Cerebellar nuclear complex (tissue), 1 donor: ENCODE measurements at places on chromosomes 4 and X.
A peak's percentile ranks its signal among the peaks of the same experiment; 100 is the strongest.

DNA sequence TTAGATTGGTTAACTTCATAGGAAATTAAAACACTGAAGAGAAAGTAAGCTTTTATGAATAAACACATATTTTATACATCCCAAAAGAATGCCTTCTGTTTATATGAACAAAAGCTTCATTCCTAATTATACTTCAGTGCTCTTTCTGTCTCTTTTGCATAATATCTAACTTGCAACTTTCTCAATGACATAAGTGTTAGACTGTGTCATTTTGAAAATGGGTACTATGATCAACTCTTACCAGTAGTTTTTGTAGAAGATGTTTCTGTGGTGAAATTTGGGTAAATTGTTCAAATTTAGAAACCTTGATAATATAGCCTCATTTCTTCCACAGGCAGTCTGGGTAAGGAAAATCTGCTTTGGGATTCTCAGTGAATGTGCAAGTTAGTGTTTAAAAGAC lies 991.4 kb downstream of the CCSER1 start:
- no peak for DNase-seq

DNA sequence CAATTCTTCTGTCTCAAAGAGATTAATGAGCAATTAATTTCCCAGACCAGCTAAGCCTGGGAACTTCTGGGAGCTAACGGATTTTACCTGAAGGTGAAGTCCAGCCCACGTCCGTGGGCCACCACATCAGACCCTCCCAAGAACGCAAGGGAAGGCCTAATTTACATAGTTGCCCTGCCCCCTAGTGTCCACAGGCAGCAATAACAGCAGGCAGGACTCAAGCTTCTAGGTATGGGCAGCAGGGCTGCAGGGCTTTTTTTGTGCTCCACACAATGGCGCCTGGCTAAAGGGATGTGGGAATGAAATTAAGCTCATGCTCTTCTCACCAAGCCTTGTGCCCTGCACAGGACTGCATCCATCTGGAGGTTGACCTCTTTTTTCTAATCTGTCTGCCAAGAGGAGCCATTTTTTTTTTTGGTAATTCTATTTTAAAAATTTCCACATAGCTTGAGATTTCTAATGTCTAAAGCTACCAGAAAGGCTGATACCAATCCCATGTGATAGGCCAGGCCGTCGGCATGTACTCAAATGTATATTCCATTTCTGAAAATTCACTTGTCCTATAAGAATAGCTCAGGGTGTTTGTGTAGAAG lies 111.9 kb upstream of the TMEM164 start:
- DNase-seq: no peak

DNA sequence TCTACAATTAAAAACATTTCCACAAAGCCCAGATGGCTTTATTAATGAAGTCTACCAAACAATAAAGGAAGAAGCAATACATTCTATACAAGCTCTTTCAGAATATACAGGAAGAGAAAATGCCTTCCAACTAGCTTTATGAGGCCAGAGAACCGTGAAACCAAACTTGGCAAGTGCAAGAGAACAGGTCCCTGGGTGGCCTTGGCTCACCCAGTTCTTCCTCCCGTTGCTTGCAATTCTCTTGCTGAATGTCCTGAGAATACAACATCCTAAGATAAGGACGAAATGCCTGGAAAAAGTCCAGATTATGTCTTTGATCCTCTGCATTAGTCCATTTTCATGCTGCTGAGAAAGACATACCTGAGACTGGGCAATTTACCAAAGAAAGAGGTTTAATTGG lies 204.9 kb downstream of the MAD2L1 start:
- peak; percentile 8 for DNase-seq

- DNase-seq: no peak
These were observed 109.3 kb upstream of the USP9X start for GRCh38 chrX:40975951-40976350.

DNA sequence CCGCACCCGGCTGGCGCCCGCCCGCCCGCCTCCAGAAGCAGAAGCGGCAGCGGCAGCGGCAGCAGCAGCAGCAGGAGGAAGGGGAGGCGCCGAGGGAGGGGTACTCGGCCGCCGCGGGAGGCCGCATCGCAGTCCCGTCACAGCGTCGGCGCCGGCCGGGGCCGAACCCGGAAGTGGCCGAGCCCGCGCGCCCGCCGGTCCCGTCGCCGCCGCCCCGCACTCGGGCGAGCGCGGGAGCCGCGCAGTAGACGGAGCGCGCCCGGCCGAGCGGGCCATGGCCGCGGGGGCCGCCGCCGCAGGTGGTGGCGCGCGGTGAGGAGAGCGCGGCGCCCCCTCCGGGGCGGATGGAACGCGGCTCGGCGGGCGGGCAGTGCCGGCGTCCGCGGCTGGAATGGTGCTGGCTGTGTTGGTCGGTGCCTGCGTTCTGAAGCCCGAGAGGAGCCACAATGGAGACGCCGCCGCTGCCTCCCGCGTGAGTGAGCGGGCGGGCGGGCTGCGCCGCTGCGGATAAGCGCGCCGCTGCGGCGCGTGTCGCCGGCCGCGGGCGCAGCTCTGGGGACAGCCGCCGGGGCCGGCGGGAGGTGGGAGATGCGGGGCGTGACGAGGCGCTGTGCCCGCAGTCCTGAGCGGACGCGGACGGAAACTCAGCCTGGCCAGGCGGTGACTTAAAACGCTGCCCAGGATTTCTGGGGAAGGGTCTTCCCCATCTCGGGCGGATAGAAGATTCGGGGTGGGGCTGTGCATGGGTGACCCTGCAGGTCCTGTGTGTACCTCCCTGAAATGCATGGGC lies at the start of gene KLHL2:
KLHL2 (plus strand) TSS at position 131 of the 790 bp plus-strand sequence; CDS start at position 447, 316 bp downstream.
- no peak for DNase-seq

DNA sequence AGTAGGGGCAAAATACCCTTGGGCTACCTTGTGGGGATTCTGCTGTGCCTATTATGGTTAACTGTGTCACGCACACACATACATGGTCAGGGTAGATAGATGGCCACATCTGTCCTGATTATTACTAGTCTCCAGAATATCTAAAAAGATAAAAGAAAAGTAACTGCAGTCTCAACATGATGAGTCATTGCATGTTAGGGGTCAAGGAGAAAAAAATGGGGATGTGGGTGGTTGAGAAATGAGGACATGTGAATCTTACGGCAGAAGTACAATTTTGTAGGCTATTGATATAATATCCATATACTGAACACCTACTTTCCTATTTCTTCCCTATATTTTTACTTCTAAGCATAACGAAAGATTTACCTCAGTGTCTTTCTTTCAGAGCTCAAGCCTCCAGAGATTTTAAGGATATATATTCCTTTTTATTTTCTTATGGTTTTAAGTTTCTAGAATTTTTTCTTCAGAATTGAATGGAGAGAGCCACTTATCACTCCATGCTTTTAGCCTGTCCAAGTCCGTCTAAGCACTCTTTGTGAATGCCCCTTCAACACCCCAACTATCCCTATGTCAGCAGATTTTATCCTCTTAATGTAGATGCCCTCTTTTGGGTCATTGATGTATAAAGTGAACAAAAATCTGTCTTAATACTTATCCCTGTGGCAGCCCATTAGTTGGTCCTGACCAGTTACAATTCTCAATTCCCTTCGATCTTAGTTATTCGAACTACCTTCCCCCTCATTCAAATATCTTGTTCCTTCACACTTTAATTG lies 642.2 kb downstream of the IQCM start:
- no peak for DNase-seq

DNA sequence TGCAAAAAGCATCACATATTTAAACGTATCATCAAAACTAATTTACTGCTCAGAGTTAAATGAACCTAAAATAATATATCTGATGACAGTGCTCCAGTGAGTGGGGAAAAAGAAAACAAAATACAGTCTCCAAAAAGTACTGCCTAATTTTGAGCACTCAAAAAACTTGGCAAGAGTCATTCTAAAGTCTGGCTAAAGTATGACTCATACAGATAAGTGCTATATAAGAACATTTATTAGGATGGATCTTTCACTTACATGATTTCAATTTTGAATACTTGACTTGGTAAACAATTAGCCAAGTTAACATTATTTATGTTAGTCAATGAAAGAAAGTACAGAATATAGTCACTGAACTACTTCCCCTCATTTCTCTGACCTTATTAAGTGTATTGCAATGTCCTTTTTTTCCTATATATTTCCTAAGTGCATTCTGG lies 27.2 kb downstream of the FBXO8 start:
- no peak for DNase-seq

GRCh38 chr4:102791318-102791835 lies 30.6 kb upstream of the MANBA start:
- DNase-seq: no peak
